Activated T-helper 17 cell treated with anti-CD3 and anti-CD28 coated beads, Interleukin-2, amount 50 U/mL, for 72 hours (primary cell): ENCODE measurements at places on chromosomes 4 and X. TPM values are rescaled to one million over a fixed set of nuclear protein-coding genes. Genes with fewer than 3 reads are reported as not detected.

Gene MUC7
- not detected for total RNA-seq

DNA sequence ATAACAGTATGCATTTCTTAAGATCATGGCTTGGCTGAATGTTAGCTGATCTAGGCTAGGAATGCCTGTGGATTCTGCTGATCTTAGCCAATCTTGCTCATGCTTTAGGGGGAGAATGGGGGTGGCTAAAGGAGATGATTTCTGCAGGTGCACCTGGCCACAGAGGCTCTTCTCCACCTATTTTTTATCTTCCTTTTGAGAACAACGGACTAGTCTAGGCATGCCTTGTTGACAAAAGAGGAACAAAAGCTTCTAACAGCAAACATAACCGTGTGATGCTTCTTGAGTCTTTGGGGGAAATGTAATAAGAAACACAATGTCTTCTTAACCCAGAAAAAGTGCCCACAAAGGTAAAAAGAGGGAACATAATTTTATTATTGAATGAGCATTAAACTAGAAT, 743.5 kb downstream of the ARAP2 start:
- no peak for ATAC-seq

DNA sequence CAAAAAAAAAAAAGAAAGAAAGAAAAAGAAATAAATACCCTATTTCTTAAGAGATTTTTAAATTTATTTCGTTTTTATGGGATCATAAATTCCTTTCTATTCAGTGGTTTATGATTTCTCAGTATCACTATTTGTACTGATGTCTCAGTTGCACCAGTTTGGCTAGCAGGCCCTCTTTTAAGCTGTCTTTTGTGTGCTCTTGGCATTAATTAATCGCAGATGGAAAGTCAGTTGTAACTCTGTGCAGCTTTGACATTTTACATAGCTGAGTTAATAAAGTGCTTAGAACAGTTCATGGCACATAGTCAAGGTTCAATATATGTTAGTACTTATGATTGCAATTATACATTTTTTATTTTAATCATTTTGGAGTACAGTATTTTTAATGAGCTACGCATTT, 123.7 kb upstream of the NUDT6 start:
- no peak for ATAC-seq

DNA sequence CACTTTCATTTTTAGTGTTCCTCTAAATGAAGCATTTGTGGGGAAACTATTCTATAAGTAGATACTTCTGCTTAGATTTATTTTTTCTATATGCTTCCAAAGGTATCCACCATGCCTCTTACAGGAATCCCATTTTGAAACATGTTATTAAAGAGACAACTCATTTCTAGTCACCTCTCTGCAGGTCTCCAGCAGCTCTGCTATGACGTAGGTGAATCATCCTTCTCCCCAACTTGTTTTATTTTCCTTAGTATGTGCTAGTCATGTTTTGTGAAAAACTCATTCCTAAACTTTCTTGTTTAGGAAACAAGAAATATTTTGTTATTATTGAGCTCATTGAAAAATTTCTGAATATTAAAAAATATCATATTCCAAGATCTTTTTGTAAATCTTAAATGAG, 12.8 kb downstream of the CXCL8 start:
- ATAC-seq, result no peak
